Activated T-helper 17 cell treated with anti-CD3 and anti-CD28 coated beads, Interleukin-2, amount 50 U/mL, for 72 hours (primary cell): ENCODE measurements at places on chromosomes 13 and 19. TPM values are rescaled to one million over a fixed set of nuclear protein-coding genes. Genes with fewer than 3 reads are reported as not detected.

DNA sequence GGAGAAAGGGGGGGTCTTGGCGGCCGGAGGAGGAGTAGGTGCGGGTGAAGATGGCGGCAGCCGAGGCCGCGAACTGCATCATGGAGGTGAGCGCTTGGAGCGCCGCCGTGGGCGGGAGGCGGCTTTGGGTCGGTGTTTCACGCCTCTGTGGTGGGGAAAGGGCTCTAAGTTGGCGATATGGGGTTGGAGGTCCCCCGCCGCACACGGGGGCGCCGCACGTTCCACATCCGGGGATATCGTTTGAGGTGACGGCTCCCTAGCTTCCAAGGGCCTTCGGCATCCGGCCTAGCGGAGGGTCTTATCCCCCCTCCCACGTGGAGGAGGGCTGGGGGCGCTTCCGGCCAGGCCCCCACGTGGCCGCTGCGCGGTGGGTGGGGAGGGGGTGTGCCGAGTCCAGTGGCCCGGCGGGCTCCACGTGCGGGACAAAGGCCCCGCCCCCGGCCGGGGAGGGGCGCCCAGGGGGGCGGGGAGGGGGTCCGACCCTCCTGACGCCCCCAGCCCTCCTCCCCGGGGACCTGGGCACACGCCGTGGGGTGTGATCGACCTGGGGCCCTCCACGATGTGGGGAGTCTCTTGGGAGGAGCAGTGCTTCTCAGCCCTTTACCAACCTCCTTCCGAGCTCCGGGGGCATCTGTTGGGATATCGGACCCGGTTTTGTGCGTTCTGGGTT, at the start of gene PRMT1:
PRMT1 (plus strand) TSS at position 41 of the 670 bp plus-strand sequence; CDS start at position 51, 10 bp downstream.
- ATAC-seq = no peak

- no peak for ATAC-seq
These were observed 24.7 kb upstream of the ZC3H13 start for GRCh38 chr13:46077265-46077664.

GRCh38 chr13:40120781-40121180, 465.3 kb downstream of the COG6 start:
- no peak for ATAC-seq

- ATAC-seq = no peak
These were observed 1.6 kb downstream of the SLC25A30 start for GRCh38 chr13:45416516-45417128.

The C19orf25 gene
- total RNA-seq = 36.5 TPM

The TTC9B gene
- 1.1 TPM for total RNA-seq

The P2RY11 gene
- 114 TPM for total RNA-seq

- no peak for ATAC-seq
These were observed 59.7 kb downstream of the KCTD12 start for GRCh38 chr13:76826527-76826926.

GRCh38 chr13:84870190-84870589, 929.0 kb downstream of the SLITRK6 start:
- no peak for ATAC-seq

DNA sequence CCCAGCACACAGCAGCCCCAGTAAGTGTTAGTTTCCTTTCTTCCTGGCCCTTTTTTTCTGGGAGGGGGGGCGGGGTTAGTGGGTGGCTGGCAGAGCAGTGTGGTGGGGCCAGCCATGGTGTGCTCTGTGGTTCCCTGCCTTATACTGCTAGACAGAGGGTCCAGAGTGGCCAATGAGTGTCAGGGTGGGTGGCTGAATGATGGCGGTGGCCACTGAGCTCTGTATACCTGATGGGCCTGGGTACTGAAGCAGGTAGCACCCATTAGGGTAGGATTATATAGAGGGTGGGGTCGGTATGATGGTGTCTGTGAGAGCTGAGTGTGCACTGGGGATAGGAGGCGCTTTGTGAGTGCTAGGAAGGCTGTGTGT, 13.8 kb downstream of the CIC start:
- ATAC-seq = no peak

DNA sequence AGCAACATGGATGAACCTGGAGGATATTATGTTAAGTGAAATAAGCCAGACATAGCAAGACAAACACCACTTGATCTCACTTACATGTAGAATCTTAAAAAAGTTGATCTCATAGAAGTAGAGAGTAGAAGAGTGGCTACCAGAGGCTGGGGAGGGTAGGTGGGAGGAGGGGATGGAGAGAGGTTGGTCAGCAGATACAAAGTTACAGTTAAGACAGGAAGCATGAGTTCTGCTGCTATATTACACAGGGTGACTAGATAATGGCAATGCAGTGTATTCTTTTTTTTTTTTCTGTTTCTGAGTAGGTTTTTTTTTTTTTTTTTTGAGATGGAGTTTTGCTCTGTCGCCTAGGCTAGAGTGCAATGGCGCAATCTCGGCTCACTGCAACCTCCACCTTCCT, 15.2 kb upstream of the THSD1 start:
- ATAC-seq = no peak

- ATAC-seq = peak; percentile 53
These were observed 269.6 kb downstream of the DNAJC15 start for GRCh38 chr13:43293008-43293407.

GRCh38 chr13:95204231-95204765, 97.0 kb downstream of the ABCC4 start:
- ATAC-seq = no peak

- no peak for ATAC-seq
These were observed 702.9 kb upstream of the PCDH9 start for GRCh38 chr13:67932991-67933390.

The CYP2A13 gene
- total RNA-seq = not detected

The ZNF730 gene
- total RNA-seq = 0.61 TPM

GRCh38 chr19:14686411-14686810, 3.4 kb upstream of the ZNF333 start:
- no peak for ATAC-seq

DNA sequence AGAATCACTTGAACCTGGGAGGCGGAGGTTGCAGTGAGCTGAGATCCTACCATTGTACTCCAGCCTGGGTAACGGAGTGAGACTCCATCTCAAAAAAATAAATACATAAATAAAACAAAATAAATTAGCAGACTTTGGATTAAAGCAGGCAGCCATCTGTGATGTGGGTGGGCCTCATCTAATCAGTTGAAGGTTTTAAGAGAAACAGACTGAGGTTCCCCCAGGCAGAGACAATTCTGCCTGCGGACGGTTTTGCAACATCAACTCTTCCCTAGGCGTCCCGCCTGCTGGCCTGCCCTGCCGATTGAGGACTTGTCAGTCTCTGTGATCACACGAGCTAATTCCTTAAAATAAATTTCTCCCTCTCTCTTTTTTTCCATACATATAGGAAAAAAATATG, 23.7 kb downstream of the ATCAY start:
- no peak for ATAC-seq

The C1QTNF9 gene
- not detected for total RNA-seq

GRCh38 chr19:2229103-2230032, 6.8 kb downstream of the PLEKHJ1 start:
- ATAC-seq = no peak

GRCh38 chr19:30784850-30785457, 412.8 kb downstream of the ZNF536 start:
- ATAC-seq = peak; percentile 53

GRCh38 chr19:50000841-50001557, 24.2 kb downstream of the VRK3 start:
- no peak for ATAC-seq

DNA sequence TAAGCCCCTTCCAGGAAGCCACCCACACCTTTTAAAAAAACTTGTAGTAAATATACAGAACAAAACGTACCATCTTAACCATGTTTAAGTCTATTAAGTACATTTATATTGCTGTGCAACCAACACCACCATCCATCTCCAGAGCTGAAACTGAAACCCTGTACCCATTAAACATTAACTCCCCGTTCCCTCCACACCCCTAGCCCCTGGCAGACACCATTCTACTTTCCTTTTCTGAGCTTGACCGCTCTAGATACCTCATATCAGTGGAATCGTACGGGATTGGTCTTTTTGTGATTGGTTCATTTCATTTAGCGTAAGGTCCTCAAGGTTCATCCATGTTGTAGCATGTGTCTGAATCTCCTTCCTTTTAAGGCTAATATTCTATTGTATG, 13.0 kb upstream of the SPATA13 start:
- no peak for ATAC-seq

DNA sequence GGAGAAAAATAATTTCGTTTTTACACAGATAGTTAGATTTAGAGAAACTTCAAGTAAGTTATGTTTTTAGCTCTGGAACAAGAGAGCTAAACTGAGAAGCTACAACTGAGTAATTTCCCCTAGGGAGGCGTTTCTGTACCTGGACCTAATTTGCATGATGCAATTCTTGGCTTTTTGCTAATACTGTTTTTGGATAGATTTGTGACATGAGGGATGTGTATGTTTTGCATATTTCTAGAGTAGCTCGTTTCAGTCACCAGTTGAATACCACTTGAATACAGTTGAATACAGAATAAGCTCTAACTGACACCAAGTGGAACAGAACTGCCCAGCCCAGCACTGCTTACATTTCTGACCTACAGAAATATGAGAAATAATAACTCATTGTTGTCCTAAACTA, 1227.9 kb upstream of the SPRY2 start:
- no peak for ATAC-seq

- peak; percentile 80 for ATAC-seq
These were observed 491.0 kb downstream of the FGF9 start for GRCh38 chr13:22161871-22162270.

The NLRP4 gene
- not detected for total RNA-seq

- no peak for ATAC-seq
These were observed 26.2 kb upstream of the TMEM160 start for GRCh38 chr19:47074621-47075020.

DNA sequence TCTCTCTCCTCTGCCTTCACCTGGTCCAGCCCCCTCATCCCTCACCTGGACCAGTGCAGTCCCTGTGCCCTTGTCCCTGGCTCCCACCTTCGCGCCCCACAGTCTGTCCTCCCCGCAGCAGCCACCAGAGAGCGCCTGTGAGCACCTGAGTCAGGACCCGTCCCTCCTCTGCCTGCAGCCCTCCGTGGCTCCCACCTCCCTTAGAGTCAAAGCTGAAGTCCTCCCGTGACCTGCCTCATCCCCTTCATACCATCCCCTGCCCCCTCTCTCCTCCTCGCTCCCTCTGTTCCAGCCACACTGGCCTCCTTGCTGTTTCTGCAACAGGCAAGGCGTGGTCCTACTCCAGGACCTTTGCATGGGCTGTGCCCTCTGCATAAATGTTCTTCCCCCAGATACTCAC, 10.3 kb downstream of the CELF5 start:
- peak; percentile 40 for ATAC-seq

The TSSK6 gene
- 4.5 TPM for total RNA-seq

GRCh38 chr19:6743066-6743465, 3.6 kb downstream of the TRIP10 start:
- ATAC-seq = no peak

The FOXO1 gene
- total RNA-seq = 32.0 TPM

The CYP2B6 gene
- total RNA-seq = not detected

GRCh38 chr13:32381539-32381938, 46.4 kb downstream of the N4BP2L1 start:
- peak; percentile 28 for ATAC-seq

The GRK1 gene
- total RNA-seq = 0.64 TPM

DNA sequence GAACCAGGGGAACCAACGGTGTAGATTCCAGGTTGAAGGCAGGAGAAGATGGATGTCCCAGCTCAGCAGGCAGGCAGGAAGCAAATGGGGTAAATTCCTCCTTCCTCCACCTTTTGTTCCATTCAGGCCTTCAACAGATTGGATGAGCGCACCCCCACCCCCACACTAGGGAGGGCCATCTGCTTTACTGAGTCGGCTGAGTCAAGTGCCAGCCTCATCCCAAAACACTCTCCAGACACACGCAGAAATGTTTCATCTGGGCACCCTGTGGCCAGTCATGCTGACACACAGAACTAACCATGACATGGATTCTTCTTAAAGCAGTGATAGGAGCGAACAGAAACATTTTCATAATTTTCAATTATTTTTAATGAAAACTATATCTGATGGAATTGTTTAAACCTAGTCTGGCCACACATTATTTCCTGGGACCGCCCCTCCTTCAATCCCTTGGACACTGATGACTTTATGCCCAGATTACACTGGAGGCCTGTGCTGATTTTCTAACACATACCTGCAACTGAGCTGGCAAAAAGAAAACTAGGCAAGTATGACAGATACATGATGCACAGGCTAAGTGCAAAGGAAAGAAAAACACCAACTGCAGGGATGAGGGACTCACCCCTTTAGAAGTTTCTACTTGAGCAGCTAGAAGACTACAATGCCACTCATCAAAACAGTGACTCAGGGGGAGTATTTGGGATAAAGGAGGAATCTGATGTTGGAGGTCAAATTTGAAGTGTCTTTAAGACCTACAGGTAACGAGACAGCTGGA, 154.2 kb downstream of the TNFRSF19 start:
- ATAC-seq = no peak

The CERS4 gene
- total RNA-seq = 14.7 TPM

GRCh38 chr13:66745307-66745706, 484.8 kb downstream of the PCDH9 start:
- no peak for ATAC-seq

- ATAC-seq = no peak
These were observed 22.2 kb downstream of the ZNF175 start for GRCh38 chr19:51593138-51593890.

- ATAC-seq = peak; percentile 80
These were observed 167.6 kb downstream of the PTPRS start for GRCh38 chr19:5172859-5173630.

DNA sequence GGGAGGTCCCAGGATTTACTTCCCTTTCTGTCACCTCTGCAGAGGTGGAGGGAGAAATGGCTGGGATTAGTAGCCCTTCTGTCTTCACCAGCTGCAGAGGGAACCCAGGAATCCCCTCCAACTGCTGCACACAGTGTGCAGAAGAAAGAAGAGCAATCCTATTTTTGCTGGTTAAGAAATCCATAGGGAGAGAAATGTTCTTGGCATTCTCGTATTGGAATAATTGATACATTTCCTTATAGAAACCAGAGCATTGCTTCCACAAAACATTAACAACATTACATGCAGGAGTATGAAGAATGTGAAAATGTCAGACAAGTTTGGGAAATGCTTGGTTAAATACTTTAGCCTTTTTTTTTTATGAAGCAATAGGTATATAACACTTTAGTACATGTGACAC, 48.3 kb upstream of the KLF12 start:
- ATAC-seq = no peak

DNA sequence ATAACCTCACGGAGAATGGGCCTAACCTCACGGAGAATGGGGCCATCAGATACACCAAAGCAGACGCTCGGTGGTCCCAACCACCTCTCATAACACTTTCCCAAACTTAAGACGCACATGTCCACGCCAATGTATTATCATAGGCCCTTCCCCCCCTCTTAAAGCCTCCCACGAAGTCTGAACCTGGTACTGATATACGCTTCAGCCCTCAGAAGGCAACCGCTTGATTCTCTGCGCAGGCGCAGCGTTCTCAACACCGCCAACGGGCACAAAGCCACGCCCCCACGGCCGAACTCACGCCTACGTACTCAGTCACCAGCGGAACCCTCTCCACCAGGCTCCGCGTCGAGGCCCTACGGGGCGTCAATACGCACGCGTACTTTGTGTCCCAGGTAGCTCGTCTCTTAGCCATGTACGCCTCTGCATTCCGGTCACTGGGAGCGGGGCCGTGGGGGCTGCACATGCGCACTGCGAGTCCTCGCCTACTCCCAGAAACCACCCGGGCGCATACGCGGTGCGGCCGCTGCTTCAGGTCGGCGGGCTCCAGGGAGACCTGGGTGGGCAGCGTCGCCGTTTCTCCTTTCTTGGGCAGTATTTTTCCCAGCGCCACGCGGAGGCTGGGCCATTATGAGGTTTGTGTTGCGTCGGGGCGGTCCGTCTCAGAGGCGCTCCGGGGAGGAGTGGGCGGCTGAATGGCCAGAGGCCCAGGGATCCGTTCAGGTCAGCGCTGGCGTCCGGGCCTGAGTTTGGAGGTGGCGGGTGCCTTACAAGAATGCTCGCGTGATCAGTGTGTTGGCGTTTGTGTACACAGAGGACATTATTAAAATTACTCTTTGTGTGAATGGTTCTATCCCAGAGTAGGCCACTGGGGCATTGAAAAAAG, 25.3 kb downstream of the ZNF582 start:
- ATAC-seq = peak; percentile 99
